ENCODE measurements at places on chromosomes 3 and 15.

- peak; percentile 70 for DNase-seq
These were observed 318.6 kb upstream of the LRRFIP2 start for GRCh38 chr3:37492977-37493471.

- DNase-seq = no peak
These were observed 4.4 kb downstream of the CLDN11 start for GRCh38 chr3:170423001-170423615.

DNA sequence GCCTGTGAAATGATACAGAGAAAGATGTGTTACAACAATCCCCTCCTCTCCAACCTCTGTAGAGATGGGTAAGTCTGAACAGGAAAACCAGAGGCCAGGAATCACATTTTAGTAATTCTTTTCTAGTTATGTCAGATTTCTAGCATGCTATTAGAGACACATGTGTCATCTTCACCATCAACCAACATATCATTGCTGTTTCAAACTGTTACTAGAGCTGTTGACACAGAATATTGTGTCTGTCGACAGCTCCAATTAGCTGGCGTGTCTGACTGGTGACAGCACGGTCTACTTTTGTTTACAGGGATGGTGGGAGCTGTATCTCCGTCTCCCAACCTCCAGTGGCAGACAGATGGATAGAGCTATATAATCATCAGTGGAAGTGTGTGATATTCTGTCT is 393.2 kb downstream of the SOX2 start:
- no peak for DNase-seq

DNA sequence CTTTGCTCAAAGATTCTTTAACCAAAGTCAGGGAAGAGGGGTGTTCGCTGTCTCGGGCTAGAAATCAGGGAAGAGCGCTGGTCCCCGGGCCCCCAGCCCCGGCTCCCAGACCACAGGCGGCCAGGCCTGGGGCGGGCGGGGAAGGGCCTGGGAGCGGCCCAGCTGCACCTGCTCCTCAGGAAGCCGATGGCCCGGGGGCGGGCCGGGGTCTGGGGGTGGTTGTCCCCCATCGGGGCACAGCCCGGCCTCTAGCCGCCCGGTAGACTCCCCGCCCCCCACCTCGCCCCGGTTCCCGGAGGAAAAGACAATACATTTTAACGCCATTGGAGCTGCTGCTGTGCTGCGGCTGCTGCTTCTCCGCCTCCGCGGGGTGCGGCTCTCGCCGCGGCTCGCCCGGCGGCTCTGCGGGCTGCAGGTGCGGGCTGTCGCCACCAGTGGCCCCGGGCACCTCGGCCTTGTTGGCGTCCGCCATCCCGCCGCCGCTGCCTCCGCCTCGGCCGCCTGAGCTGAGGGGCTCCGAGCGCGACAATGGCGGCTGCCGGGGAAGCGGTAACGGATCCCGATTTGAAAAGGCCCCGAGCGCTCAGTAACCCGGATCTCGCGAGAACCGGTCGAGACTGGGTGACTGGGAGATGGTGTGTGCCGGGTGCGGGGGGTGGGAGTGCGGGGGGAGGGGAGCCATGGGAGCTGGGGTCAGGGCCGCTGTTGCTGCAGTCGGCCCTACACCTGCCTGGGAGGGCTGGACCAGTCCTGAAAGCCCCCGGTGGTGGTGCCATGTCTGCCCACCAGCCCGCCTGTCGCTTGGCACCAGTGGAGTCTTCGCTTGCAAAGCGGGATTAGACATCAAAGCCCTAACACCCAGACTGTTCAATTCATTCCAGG is at the start of gene MYEF2:
TSS of gene MYEF2 (minus strand) at position 530 of the 882 bp plus-strand sequence. CDS start at position 472, 58 bp downstream.
- peak; percentile 48 for DNase-seq

- no peak for DNase-seq
These were observed 10.4 kb upstream of the ZNF662 start for GRCh38 chr3:42895580-42895868.

DNA sequence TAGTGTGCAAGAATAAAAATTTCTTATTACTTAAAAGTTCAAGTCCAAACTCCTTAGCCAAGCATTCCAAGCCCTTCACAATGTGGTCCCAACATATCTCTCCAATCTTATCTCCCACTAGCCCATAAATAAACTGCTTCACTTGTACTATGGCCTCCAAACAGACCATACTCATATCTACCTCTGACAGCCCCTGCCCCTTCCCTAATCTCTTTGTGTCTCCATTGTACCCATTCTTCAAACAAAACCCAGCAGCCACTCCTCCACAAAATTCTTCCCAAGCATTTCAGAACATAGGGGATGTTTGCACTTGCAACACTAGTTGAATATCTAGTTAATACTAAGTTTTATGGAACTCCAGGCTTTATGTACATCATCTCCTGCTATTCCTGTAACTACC is 30.5 kb downstream of the LCMT2 start:
- DNase-seq = no peak

Measured in fibroblast of pulmonary artery (primary cell).